ENCODE measurements at places on chromosomes 7 and 10.
A peak's percentile ranks its signal among the peaks of the same experiment; 100 is the strongest.

GRCh38 chr7:71140264-71140663, 8.3 kb downstream of the GALNT17 start:
- no peak for DNase-seq

DNA sequence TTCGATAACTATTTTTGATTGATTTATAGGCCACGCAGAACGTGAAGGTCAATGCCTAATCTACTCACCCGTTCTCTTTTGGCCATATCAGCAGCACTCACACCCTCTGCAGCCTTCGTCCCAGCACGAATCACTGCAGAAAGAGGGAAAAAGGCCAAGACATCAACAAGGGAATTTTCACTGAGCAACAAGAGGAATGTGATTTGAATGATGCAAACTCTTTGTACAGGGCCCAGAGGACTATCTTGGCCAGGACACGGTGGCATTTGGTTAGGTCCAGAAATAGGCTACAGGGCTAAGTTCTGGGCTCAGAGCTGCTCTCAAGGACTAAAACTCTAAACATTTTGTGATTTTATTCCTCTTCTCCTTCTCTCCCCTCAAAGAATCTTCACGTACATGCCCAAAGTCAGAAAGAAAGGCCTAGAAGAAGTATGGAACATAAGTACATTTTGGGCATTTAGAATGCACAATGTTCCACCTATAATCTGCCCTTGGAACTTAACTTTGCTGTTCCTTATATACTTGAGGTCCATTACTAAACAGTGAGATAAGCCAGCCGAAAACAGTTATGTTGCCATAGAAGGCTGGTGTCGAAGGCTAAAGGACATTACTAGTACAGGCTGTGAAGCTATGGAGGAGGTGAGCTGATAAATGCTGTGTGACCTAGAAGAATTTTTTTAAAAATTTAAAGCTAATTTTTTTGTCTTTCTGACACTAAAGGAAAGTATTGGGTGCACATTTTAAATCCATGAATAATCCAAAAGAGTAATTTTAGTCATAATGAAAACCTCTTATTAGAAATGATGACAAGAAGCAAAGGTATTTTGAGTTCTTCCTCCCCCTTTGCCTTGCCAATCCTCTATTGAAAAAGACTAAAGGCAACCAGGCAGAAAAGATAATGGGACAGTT, 20.0 kb downstream of the RBM28 start:
- no peak for DNase-seq

DNA sequence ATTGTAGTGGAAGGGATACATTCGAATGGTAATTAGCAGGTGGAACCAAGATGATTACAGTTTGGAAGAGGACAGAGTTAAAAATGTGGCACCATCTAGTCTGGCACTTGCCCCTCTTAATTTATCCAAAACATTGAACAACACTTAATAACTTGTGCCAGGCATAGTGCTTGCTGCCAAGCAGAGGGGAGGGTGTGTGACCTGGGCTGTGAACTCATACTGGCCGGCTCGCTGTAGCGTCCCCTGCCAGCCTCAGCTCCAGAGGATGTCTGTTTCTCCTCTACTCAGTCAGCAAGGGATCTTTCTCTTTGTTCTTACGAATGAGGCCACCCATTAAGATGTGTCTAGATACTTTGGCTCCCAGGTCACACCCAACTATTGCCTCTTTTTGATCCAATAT, 179.4 kb upstream of the INHBA start:
- no peak for DNase-seq

DNA sequence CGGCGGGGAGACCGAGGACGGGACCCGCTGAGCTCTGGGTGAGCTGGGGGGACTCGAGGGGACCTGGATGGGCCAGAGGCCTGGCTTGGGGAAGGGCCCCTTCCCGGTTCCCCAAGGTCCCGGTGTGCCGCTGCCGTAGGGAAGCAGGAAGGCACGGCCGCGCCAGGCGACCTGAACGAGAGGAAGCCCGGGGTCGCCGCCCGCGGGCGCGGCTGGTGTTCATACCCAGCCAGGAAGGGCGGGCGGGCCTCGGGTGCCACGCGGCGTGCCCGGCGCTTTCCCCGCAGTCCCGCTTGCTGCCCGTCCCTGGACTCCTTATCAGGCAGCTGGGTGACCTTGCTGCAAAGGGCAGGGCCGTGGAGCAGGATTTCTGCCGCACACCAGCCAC, 38.0 kb downstream of the ZNF777 start:
- no peak for DNase-seq

DNA sequence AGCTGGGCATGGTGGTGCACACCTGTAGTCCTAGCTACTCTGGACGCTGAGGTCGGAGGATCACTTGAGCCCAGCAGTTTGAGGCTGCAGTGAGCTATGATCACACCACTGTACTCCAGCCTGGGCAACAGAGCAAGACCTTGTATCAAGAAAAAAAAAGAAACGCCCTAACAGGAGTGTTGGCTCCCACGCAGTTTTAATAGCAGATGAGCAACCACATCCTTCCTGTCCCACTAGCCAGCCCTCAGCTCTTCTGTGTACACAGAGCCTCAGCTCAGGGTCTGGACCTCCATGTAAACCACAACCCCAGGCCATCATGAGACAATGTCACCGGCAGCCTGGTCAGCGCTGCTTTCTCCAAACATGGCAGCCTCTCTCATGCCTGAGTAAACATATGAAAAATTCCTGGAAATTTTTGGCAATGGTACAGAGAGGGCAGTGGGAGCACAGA, 108.2 kb downstream of the PIP4K2A start:
- DNase-seq = no peak

DNA sequence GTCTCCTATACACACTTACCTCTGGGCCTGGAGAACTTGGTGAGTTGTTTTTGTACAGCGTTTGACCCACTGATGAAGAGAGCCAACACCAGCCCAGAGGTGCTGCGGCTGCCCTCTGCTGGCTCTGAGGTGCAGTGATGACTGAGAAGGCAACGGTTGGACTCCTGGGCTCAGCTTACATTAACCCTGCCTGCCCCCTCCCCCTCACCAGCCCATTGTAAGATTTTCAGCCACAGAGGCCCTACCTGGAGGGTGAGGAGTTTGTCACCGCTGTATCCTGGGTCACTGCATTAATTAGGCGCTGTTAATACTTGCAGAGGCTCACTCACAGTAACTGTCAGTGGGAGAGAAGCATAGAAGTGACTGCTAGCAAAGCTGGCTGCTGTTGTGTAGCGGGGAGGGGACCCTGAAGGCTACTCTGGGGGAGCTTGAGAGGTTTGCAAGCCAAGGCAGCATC, 19.0 kb upstream of the ANKRD2 start:
- DNase-seq = peak; percentile 70

DNA sequence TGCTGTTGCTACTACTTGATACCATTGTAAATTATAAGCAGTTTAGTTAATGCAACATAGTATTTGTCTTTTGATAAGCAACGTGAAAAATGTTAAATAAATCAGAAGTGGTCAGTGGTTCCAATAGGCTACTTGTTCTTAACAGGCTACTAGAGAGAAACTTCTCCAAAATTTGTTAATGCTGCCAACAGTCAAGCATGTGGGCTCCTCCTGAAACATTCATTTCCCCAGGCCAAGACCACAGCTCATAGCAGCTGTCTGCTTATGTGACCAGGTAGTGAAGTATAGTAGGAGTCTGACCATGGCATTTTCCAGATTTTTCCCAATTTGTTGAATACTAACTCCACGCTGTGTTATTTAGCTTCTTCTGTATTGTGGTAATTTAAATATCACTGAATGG, 81.0 kb downstream of the CYP51A1 start:
- DNase-seq = no peak

GRCh38 chr10:125738206-125738605, 18.7 kb downstream of the EDRF1 start:
- DNase-seq = no peak

- no peak for DNase-seq
Observed at GRCh38 chr7:40288827-40289226, 154.0 kb downstream of the SUGCT start.

DNA sequence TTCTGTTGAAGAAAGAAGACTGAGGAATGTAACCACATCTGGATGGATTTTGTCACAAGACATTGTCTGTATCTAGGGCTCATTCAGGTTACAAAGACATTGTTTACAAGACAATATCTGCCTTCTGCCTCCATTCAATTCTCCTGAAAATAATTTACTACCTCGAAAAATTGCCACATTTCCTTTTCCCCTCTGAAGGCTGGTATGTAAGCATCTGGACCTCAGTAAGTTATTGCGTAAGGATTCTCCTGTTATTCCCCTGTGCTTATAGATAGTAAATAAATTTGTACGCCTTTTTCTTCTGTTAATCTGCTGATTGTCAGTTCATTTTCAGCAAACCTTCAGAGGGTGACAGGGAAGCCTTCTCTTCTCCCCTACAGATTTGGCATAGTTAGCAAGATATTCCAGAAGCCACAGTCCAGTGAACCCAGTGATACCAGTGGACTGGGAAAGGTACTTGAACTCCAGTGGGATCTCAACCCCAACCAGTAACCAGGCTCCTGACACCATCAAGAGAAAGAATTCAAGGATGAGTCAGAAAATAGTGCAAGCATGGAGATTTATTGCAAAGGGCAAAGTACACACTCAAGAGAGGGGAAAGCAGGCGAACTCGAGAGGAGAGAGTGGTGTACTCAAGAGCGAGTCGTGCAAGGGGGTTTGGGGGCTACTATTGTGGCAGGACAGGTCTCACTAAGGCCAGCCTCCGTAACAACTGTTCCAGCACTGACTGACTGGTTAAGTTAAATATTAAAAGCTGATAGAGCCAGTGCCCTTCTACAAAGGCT, 706.9 kb upstream of the GHITM start:
- DNase-seq = no peak

GRCh38 chr10:53111529-53111928, 338.9 kb upstream of the MBL2 start:
- no peak for DNase-seq

- no peak for DNase-seq
Observed at GRCh38 chr7:33813331-33813730, 92.0 kb upstream of the BMPER start.

DNA sequence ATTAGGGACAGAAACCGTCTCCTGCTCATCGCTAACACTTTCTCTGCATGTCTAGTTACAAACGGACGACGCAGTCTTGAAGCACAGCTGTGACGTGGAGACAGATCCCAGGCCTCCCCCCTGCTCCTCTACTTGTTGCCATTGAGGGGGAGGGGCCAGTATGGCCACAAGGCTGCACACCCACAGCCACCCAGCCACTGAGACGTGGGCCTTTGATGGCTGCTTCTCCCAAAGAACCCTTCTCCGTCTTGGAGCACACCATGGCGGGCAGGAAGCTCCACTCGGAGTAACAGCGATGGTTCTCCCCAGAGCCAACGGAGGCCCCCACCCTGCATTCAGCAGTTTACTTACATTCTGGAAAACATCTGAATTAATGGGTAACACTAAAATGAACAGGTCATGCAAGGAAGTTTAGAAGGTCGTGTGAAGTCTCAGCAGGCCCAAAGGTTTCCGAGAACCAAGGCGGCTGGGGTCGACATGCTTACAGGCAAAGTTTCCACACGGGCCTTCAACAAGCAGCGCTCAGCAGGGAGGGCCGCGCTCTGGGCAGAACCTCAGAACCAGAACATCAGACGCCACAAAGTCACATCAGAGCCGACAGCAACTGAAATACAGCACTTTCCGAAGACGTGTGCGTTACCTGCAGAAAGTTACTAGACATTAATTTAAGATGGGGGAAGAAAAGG, 169.6 kb downstream of the DIP2C start:
- peak; percentile 33 for DNase-seq

- no peak for DNase-seq
Observed at GRCh38 chr10:86100581-86101061, 266.0 kb downstream of the GRID1 start.

GRCh38 chr7:77466450-77466849, 50.3 kb upstream of the GSAP start:
- DNase-seq = no peak

DNA sequence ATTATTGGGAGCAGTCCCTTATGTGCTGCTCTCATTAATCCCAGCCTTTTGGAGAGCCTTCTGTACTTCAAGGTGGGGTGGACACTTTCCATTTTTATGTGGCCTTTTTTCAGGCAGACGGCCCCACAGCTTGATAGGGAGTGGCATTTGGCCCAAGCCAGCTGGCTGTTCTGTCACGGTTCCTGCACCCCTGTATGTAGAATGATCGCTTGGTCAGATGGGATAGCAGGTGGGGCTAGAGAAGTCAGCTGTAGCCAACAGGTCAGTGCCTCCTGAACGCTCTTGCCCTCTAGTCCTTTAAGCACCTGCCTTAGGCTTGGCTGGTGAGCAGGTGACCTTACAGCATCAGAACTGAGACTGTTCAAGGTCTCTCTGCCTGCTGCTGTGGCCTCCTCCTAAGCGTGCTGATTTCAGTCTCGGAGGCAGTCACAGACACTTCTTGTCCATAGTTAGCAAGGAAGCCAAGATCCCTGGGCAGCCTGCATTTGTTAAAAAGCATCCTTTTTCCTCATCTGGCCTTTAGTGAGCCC, 95.3 kb downstream of the LRRC4 start:
- no peak for DNase-seq

DNA sequence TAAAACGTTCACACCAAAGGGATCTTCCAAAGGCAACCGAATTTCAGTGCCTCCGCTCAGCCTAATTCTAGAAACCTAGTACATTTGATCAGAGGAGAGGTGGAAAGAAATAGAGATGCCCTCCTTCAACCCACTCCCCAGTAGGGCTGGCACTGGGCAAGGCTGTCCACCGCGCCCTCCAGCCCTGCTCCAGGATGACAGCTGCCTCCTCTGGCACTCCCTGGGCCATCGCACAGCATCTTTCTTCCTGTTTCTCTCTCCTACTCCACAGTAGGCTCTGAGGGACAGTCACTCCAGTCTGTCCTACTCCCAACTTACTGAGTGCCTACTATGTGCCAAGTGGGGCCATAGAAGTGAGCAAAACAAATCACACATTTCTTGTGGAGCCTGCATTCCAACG, 226.2 kb downstream of the SKIDA1 start:
- DNase-seq = no peak

GRCh38 chr10:111579473-111579872, 502.6 kb downstream of the ADRA2A start:
- no peak for DNase-seq

- no peak for DNase-seq
Observed at GRCh38 chr7:28808796-28809533, 149.2 kb downstream of the TRIL start.

GRCh38 chr10:91589015-91589657, 43.7 kb downstream of the PPP1R3C start:
- DNase-seq = no peak

- no peak for DNase-seq
Observed at GRCh38 chr10:8830048-8830447, 775.6 kb downstream of the GATA3 start.

DNA sequence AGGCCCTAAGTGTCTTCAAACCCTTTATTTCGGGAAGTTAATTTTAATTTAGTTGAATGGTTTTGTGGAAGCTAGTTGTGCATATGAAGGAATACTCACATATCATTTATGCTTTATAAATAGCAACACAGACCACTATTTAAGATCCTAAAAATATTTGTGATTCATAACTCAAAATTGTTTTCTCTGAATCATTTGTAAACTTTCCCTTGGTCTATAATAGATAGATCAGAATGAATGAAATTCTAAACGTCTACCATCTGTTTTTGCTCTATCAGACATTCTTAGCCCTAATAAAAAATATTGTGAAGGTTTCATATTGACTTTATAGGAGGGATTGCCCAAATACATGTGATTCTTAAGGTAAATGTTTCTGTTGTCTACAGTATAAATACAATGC, 43.5 kb downstream of the LOXL4 start:
- DNase-seq = no peak

GRCh38 chr10:126110489-126111180, 214.3 kb downstream of the FANK1 start:
- no peak for DNase-seq

Data from NCI-H510A (cell line).